Stimulated activated CD8-positive, alpha-beta memory T cell treated with anti-CD3 and anti-CD28 coated beads, Interleukin-7, amount 100 ng/mL, for 1 hour (primary cell): ENCODE measurements at places on chromosomes 11 and 22.

GRCh38 chr11:131536159-131536558, 165.7 kb downstream of the NTM start:
- no peak for DNase-seq

- DNase-seq: no peak
Observed at GRCh38 chr11:75237050-75237449, 3.5 kb upstream of the TPBGL start.

DNA sequence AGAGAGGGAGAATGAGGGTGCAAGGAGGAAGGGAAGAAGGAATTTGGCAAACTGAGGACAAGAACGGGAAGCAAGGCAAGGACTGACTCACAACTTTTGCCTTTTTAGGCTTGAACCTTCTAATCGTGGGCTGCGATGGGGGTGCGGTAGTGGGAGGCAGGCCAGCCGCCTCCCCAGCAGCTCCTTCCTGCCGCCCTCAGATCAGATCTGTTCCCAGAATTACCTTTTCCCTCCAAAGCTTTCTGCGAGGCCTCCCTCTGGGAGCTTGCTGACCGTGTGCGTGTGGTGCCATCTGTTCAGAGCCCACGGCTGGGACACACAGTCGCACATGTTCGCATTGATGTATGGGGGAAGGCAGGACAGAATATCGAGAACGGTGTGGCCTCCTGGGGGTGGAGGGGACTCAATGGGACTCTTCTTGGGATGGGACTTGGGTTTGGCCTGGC, 86.9 kb upstream of the PARVA start:
- DNase-seq: no peak

GRCh38 chr11:115226556-115226955, 277.7 kb downstream of the CADM1 start:
- DNase-seq: no peak

DNA sequence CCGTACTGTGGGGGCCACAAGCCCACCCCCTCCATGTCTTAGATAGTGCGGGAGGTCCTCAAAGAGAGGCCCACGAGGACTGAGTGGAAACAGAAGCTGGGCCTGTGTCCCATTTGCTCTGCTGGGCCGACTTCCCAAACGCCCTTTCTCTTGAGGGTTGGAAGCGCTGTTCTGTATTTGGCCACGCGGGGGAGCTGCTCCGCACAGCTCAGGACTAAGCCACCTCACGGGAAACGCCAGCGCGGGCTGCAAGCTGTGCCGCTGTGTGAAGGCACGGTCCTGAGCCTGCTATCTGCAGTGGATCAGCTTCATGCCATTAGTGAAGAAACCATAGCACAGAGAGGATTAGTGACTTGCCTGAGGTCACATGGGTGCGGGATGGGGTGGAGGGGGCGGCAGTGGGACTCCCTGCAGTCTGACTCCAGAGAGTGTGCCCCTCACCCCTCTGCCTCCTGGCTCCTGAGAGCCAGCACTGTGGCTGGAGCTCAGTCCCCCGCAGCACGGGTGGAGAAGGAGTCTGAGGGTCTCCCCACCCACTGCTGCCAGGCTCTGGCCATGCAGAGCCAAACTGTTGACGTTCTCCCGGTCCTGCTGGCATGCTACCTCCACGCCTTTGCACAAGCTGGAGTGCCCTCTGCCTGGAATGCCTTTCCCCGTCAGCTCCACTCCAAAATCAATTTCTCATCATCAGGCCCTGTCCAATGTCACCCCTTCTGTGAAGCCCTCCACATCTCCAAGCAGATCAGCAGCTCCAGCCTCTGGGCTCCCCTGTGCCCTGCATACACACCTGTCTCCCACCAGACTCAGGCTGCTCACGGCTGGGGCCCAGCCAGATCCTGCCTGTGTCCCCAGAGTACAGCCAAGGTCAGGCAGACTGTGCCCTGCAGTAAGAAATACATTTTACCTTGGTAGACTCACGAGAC, 51.5 kb upstream of the LRRC32 start:
- DNase-seq: peak; percentile 63

GRCh38 chr11:2678396-2678795, 21.4 kb downstream of the KCNQ1OT1 start:
- DNase-seq: no peak
